ENCODE measurements at places on chromosomes 7 and 10.

DNA sequence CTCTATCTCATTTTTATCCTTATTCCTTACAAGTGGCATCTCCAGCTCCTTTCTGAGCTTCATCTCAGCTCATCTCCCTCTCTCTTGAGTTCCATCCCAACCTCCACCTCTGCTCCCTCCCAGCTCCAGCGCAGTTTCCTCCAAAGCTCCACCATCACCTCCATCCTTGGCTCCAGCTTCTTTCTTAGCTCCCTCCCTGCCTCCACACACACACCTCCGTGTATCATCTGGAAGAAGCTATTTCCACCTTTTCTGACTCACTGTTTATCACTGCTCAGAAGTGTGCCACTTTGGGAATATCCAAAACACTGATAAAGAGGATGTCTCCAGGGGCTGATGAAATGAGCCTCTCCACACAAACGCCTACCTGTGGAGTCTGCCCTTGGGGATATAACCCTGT, 481.4 kb downstream of the PTPRN2 start:
- no peak for DNase-seq

DNA sequence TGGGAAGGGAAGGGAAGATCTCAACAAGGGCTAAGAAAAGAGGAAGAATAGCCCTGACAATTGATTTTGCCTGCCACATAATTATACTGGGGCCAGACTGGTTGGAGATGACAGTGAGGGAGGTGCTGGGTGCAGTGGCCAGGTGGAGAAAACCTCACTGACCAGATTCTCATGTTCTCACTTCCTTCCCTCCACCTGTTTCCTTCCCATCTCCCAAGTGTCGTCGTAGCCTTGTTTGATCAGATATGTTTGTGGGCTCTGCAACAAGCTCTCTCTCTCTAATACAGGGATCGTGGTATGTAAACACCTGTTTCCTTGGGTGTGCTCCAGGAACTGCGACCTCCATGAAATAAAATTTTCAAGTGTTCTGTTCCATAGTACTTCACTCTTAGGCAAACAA, 60.2 kb downstream of the VCL start:
- no peak for DNase-seq

- DNase-seq = peak; percentile 80
These were observed 246.8 kb downstream of the SKIDA1 start for GRCh38 chr10:21278491-21279216.

GRCh38 chr10:102413806-102414561, 4.6 kb downstream of the PSD start:
- DNase-seq = no peak

DNA sequence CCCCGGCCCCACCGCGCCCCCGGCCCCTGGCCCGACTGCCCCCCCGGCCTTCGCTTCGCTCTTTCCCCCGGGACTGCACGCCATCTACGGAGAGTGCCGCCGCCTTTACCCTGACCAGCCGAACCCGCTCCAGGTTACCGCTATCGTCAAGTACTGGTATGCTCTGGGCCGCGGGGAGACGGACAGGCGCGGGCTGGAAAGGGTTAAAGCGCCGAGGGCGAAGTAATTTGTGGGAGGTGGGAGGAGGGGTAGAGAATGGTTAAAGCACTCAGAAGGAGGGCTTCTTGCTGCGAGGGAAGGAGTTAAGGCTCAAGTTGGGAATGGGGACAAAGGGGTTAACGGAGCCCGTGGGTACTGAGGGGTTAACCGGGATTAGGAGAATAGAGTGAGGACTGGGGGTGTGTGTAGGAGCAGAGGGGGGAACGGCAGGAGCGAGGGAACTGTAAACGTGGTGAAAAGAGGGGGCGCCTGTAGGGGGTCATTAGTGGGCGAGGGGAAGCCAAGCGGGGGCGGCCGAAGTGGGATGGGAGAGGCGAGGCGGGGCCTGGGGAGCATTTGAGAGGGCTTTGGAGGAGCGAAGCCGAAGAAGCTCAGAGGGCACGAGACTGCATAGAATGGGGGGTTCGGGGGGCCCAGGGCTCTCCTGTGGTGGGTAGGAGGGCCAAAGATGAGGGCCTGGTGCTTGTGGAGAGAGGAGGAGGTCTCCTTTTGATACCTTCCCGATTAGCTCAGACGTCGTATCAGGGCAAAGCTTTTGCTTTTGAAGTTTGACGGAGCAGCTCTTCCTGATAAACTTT, 605 bp downstream of the SUFU start:
- DNase-seq = no peak

DNA sequence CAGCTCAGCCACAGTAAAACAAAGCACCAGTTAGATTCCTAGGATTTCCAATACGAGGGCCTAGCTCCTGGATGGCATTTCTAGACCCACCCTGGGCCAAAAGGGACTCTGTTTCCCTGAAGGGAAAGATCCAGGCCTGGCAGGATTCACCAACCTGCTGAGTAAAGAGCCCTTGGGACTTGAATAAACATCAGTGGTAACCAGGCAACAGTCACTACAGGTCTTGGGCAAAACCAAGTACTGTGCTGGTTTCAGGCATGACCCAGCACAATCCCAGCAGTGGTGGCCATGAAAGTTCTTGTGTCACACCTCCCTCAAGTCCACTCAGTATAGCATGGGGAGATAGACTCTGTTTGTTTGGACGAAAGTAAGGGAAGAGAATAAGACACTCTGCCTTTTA, 31.0 kb upstream of the STARD3NL start:
- no peak for DNase-seq

GRCh38 chr10:33242931-33243330, 91.5 kb downstream of the NRP1 start:
- no peak for DNase-seq

DNA sequence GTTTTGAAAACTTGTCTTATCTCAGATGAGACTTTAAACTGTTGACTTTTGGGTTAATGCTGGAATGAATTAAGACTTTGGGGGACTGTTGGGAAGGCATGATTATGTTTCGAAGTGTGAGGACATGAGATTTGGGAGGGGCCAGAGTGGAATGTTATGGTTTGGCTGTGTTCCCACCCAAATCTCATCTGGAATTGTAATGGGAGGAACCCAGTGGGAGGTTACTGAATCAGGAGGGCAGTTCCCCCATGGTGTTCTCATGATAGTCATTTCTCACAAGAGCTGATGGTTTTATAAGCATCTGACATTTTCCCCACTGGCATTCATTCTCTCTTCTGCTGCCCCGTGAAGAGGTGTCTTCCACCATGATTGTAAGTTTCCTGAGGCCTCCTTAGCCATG, 13.8 kb upstream of the POT1 start:
- peak; percentile 8 for DNase-seq

- DNase-seq = peak; percentile 86
These were observed 96.3 kb downstream of the ALOX5 start for GRCh38 chr10:45470098-45471012.

- no peak for DNase-seq
These were observed 73.6 kb upstream of the RPA3 start for GRCh38 chr7:7792056-7792455.

DNA sequence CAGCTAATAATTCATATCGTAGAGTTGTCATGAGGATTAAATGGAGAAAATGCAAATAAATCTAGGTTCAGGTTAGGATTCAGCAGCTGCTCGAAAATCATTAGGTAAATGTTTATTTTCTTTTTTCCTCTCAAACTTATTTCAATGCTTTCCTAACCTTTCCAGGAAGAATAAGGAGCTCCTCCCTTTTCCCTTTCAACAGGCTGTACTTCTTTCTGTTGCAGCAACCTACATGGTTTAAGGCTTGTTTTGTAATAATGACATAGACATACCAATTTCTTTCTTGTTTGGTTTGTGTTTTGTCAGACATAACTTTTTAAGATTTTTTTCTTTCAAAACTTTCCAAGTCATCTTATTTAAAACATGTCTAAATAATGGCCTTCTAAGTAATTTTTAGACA, 18.2 kb downstream of the GPR141 start:
- no peak for DNase-seq

- no peak for DNase-seq
These were observed 36.8 kb upstream of the R3HCC1L start for GRCh38 chr10:98097616-98098015.

DNA sequence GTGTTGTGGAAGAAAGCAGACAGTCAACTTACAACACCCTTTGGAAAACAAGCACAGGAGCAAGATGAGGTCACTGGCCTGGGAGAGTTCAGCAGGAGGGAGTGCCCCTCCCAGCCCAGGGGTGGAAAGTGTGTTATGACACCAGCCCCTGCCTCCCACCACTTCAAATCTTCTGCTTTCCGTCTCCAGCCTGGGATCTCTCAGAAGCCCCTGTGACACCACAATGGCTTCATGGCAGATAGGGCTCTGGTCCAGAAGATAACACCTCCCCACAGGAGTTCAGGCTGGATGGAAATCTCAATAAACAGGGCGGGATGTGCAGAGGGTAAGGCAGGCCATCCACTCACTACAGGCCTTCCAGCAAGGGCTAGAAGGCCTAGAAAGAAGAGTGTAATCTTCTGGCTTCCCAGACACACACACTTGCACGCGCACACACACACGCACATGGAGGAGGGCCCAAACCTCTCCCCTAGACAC, 48.7 kb upstream of the ZMIZ1 start:
- no peak for DNase-seq

DNA sequence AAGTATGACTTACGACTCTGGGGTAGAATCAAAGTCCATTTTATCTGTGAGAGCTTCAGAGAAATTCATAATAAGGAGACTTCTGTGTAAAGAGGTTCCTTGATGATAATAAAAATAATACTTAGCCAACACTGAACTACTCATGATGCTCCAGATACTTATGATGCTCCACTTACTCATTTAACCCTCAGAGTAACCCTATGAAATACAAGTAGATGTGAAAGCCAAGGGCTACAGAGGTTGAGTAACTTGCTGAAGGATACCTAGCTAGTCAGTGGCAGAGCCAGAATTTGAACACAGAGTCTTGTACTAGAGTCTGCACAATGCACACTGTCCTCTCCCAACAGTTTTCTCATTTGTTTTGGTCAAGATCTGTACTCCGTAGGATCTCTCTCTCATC, 89.5 kb downstream of the HECW1 start:
- no peak for DNase-seq

DNA sequence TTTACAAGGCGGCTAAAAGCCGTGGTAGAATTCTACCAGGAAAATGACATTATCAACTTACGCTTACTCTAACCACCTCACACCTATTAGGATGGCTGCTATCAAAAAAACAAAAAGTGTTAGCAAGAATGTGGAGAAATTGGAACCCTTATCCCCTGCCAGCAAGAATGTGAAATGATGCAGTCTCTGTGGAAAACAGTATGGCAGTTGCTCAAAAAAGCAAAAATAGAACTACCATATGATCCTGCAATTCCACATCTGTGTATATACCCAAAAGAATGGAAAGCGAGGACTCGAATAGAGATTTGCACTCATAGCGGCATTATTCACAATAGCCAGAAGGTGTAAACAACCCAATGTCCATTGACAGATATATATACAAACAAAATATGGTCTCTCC, 61.3 kb downstream of the KIF5B start:
- no peak for DNase-seq

- DNase-seq = no peak
These were observed 565.4 kb upstream of the AUTS2 start for GRCh38 chr7:69032848-69033247.

DNA sequence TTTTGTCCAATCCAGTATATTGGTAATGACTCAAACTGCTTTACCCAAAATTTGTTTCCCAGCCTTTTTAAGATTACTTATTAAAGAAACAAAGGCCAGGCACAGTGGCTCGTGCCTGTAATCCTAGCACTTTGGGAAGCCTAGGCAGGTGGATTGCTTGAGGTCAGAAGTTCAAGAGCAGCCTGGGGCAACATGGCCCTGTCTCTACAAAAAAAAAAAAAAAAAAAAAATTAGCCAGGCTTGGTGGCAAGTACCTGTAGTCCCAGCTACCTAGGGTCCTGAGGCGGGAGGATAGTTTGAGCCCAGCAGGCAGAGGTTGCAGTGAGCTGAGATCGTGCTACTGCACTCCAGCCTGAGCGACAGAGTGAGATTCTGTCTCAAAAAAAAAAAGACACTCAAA, 7.0 kb upstream of the ARHGAP12 start:
- DNase-seq = no peak

DNA sequence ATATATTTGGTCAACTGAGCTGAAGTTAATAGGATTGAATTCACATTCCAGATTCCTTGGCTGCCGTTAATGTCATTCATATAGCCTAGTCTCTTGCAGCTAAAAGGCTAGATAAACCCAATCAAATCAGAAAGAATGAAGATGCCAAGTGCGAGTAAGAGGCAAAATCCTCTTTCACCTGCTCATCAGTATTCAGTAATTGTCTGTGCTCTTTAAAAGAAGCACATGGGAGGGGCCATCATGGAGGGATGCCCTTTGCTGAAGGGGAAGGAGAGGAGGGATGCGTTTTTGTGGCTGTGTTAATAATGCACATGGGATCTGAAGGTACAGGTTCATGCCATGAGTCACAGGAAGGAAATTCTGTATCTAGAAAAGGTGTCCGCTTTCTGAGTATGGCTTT, 232.2 kb downstream of the TMEM178B start:
- DNase-seq = no peak

- no peak for DNase-seq
These were observed 8.0 kb downstream of the SYCE1 start for GRCh38 chr10:133557381-133557780.

DNA sequence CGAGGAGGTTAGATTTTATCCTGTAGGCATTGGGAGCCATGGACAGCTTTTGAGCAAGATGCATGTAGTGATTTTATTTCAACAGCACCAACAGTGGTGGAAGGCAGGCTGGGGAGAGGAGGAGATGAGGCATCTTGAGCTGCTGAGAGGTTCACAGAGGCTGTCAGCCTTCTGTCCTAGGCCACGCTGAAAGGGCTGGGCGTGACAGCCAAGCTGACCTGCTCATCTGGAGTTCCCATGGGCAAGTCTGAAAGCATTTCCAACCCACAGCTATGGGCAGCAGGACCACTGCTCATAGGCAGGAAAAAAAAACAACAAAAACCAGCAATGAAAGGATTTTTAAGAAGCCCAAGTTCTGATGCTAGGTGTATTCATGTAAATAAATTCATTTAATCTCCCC, 7.7 kb downstream of the NEURL1 start:
- no peak for DNase-seq

- no peak for DNase-seq
These were observed 971.7 kb downstream of the ANKRD7 start for GRCh38 chr7:119196183-119196582.

DNA sequence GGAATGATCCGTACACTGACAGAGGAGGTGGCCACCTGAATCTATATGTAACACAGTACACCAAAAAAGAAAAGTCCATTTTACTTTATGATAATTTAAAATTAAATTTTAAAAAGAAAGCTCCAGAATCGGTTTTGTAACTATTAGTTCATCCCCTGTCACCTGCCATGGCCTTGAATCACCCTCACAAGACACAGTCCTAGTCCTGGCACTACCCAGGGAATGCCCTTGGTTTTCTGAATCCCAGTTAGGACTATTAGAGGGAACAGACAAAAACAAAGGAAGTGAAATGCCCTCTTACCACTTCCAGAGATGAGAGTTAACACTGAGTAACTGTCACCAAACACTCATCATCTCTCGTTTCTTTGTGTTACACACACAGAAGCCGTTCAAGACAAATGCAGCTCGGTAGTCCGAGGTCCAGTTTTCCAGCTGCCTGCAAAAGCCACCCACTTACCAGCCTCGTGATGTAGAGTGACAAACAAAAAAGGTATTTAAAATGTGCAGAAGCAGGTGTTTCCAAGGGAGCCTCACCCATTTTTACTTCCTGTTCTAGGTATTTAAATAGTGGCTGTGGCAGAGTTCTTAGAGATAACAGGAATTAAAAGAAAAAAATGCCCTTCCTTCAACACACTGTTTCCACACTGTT, 6.1 kb downstream of the PTPRN2 start:
- DNase-seq = no peak

GRCh38 chr7:92751902-92752901, 84.2 kb downstream of the CDK6 start:
- peak; percentile 95 for DNase-seq
